NCI-H1092 (cell line): ENCODE measurements at places on chromosomes 16 and 17.

DNA sequence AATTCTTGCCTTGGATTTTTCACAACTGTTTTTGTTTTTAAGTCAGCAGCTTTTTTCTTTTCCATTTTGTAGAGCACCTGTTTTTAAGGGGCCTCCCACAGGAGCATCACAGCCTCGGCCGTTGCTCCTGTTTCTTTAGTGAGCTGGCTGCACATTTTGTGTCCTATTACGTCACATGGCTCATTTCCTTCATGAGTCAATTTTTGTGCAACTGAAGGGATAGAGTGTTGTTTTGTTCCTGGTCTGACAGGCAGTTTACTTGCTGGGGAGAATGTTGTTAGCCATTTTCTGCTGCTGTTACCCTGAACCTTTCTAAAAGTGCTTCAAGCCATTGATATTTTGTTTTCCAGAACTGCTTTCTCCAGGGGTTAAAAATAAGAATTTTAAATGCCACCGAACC is 45.0 kb upstream of the CRISPLD2 start:
- DNase-seq = no peak

GRCh38 chr16:84730406-84731106 is 30.8 kb downstream of the USP10 start:
- DNase-seq = no peak

GRCh38 chr16:70473446-70474319 is 19.3 kb downstream of the FCSK start:
- no peak for DNase-seq

- DNase-seq = peak; percentile 1
These were observed 24.3 kb downstream of the PLA2G10 start for GRCh38 chr16:14669776-14670175.

DNA sequence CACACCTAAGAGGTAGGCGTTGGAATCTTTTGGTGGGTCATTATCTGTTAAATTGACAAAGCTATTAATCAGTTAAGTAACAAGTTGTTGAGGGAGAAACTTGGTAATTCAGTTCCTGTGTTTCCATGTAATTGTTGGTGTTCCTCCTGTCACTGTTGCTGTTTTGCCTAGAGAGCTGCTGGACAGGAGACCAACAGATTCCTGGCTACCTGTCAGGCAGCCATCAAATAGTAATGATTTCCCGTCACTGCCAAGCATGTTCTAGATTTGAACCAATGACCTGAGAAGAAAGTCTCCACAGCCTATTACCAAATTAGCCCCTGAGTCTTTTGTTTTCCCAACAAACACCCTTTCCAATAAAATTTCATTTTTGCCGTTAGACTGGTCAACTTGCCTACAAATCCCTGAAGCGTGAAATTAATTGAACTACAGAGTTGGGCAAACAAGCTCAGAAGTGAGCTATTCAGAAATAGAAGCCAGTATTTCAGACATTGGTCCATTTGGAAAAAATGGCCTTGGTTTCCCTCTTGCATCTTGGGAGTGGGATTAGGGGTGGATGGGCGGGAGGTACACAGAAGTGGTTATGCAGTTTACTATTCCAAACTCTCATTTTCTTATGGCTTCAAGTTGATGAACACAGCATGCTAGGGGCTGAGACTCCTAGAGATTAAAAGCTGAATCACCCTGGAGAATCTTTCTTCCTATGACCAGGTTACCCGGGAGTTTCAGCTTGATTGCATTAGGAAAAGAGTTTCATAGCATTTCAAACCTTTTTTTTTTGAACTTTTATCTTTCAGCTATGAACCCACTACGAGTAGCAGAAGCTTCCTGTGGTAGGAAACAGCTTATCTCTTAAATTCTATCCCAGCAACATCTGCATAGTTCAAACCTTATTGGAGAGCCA is 262.8 kb upstream of the MAF start:
- DNase-seq = no peak

GRCh38 chr16:4788489-4788889 is 344 bp upstream of the SEPTIN12 start:
- no peak for DNase-seq

DNA sequence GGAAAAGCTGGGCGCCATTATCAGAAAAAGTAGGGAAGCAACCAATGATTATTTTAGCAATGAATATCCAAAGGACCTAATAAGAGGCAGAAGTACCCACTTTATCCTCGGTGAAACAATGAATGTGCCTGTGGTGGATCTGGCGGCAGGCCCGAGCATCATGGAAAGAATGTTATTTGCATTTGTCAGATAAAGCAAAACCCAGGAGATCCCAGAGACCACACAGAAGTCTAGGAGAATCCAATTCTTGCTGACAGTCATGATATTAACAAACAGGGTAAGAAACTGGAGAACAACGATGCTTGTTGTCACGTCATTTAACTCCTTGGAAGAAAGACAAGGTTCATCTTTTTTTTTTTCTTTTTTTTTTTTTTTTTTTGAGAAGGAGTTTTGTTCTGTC is 12.0 kb upstream of the TNRC6A start:
- no peak for DNase-seq

- DNase-seq = peak; percentile 63
These were observed 171.0 kb downstream of the CCDC182 start for GRCh38 chr17:57574040-57574513.

- DNase-seq = no peak
These were observed 153.5 kb downstream of the SOCS1 start for GRCh38 chr16:11102523-11102898.

DNA sequence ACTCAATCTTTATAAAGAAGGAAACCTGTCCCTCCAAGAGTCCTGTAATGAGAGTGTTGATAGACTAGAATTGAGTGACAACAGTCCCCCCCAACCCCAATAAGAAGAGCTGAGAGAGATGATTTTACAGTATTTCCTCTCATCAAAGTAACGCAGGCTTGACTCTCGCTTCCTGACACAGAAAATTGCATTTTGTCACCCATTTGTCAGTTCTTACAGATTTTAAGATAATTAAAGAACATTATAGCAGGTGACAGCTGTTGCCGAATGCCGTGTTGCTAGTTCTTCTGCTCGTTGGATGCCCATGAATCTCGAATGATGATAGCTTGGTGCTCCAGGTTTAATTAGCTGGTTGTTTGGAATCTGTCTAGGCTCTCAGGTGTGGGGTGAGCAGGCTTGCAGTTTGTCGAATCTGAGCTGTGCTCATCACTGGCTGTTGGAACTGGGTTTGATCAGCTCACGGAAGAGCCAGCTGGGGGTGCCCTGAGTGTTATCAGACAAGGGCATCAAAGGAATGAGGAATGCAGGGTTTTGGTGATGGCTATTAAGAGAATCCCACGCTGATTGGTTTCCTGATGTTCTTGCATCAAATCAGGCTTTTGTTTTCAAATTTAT is 84.8 kb upstream of the CPHXL start:
- no peak for DNase-seq

GRCh38 chr17:74970395-74970794 is 2.2 kb downstream of the HID1 start:
- no peak for DNase-seq

DNA sequence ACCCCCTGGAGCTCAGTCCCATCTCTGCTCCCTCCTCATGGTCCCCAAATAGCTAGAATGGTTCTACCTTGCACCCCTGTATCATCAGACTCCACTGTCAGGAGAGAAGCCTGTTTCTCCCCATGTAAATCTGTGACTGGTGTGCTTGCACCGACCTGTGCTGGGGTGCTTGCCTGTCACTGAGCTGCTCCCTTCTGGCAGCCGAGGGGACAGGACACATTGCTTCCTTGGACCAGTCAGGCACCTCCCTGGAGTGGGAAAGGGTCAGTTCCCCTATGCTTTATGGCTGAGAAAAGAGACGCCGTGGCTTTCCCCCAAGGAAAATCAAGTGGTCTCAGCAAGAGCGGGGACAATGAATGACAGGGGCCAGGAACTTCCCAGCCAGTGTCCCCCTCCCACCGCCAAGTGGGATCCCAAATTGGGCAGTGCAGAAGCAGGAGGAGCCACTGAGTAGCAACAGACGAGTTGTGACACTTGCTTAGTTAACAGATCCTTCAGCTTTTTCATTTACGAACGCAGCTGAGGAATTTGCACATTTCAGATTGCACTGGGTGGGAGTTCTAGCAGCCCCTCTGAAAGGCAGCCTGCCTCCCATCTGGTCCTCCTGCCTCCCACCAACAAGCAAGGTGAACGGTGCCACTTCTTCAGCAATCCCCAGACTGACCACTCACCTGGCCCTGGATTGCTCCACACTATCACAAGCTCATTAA is 156.4 kb downstream of the KATNIP start:
- DNase-seq = no peak

DNA sequence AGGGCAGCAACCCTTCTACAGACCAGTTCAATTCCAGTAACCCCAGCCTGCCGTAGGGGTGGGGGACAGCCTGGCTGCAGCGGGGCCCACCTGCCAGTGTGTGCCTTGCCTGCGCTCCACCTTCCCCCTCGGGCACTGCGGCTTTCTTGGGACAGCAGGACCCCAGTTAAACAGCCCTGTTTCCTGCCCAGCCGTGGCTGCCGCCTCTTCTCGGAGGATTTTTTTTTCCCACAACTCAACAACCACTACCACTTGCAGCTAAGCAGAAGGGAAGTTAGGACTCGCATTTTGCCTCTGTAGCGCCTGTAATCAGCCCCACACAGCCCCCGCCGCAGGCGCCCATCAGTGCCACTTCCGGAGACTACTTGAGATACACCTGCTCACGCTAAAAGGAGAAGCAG is 76.1 kb downstream of the RAI1 start:
- no peak for DNase-seq

DNA sequence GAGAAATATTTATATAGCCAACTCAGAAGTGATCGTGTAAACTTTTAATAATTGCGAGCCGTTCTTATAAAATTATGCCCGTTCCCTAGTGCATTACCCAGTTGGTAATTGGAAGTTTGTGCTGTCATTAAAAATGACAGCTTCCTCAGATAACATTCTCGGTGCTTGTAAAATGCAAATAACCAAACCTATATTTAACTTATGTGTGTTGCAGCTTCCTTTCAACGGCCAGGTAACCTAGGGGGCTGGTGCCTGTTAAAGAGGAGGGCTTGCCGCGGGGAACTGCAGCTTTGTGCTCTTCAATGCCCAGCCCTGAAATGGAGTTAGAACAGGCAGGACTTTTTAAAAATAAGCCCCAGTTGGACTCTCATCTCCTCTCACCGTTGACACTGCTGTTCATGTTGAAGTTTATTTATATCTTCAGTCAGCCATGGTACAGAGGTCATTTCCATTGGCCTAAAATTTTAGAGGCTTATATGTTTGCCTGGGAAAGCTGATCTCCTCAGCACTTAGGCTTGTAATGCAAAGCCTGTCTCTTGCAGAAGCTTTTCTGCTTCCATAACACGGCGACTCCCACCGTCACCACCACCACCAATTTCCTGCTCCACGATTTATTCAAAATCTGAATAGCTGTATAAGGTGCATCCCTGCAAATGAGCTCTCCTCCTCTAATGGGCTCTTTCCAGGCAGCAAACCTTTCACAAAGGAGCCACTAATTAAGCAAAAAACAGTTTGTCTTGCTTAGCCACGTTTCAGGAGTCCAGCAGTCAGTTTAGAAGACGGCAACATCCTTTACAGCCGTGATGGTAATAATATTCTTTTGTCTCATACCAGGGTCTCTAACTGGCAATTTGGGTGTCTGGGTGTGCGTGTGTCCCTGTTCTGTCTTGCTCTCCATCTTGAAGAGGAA is 74.7 kb downstream of the RPA1 start:
- DNase-seq = no peak

DNA sequence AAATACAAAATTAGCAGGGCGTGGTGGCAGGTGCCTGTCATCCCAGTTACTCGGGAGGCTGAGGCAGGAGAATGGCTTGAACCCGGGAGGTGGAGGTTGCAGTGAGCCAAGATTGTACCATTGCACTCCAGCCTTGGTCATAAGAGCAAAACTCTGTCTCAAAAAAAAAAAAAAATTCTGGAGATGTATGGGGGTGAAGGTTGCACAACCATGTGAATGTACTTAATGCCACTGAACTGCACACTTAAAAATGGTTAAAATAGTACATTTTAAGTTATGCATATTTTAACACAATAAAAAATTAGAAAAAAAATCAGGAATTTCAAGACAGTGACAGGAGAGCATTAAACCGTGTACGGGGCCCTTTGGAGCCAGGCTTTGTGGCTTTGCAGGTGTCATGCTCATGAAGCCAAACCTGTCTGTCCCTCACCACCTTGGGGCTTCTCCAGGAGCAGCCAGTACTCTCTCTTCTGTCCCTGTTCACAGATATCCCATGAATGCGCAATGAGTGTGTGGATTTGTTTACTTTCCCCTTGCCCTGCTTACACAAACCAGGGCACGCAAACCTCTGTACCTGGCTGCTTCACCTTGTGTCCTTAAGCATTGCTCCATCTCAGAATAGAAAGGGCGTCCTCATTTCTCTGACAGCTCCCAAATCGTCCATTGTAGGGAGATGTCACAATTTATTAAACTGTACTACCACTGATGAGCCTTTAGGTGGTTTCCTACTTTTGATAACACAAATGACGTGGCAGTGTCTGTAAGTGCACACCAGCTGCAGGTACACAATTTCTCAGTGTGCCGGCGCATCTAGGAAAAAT is 58.2 kb upstream of the CBX4 start:
- DNase-seq = no peak

- no peak for DNase-seq
These were observed 32.1 kb downstream of the NKD1 start for GRCh38 chr16:50580180-50580798.

GRCh38 chr17:56739376-56739775 is 94.3 kb downstream of the C17orf67 start:
- no peak for DNase-seq

- no peak for DNase-seq
These were observed 13.1 kb upstream of the SREBF1 start for GRCh38 chr17:17849845-17850373.

DNA sequence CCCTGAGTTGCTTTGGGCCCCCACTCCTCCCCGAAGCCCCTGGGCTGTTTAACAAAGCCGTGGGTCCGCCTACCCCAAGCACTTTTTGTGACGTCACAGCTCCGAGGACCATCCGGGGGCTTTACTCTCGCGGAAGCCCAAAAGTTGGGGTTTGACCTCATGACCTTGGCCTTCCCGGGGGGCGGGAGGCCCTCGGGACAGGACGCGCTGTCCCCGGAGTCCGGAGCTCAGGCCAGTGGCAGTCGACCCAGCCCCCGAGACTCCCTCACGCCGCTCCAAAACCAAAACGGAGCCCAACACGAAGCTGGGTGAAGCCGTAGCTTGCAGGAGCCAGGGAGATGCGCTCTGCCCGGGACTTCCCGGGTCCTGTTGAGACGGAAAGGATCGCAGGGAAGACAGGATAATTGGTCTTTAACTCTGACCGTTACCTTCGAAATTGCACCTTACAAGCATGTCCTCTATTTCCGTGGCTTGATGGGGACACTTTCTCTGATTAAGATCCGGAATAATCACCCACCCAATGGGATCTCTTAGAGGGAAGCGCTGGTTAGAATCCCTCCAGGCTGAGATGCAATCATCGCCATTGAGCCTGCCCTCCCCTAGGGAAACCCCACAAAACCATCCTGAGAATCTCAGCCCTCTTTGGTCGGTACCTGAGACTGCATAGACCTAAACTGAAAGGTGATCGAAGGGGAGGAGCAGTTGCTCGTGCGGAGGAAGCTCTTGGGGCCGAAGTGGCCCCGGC is 4.9 kb upstream of the SOX9 start:
- DNase-seq = no peak

DNA sequence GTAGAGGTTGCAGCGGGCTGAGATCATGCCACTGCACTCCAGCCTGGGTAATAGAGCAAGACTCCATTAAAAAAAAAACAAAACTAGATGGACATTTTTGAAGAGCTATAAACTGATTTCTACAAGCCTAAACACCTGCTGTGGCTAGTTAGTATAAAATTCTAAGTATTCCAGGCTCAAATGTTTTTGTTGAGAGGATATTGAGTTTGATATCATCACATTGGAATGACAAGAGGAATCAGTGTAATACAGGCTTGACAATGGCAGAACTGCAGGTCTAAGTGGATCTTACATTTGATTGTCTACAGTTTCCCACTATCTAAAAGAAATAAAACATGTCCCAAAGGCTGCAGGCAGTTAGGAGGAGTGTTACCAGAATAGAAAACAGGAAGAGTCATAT is 23.9 kb upstream of the DLX3 start:
- DNase-seq = no peak
